ENCODE measurements at places on chromosomes 7 and 10.
A peak's percentile ranks its signal among the peaks of the same experiment; 100 is the strongest.

DNA sequence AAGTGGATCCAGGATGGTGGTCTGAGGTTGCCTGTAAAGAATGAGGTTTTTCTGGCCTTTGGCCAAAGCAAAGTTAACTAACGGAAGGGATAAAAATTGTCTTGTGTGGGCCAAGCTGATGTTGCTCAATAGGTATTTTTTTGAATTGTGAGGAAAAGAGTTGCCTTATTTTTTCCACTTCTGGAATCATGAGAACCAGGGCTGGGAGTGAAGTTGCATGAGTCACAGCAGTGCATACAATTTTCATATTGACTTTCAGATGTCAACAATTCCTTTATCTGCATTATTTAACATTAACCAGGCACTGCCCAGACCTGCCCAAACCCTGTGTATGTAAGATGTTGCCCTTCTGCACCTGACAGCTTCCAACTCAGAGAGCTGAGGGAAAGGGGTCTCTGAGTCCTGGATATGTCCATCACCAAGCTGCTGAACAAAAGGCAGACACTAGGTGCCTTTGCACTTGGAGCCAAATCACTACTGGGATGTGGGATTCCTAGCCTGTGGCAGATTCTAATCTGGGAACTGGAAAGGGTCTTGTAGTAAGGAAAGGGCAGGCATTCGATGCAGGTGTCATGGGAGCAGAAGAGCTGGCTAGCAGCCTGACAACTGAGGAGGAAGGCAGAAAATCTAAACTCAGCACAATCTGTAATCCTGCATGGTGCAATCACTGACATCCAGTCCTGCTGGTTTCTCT, 52.3 kb upstream of the SLC35B4 start:
- no peak for DNase-seq

DNA sequence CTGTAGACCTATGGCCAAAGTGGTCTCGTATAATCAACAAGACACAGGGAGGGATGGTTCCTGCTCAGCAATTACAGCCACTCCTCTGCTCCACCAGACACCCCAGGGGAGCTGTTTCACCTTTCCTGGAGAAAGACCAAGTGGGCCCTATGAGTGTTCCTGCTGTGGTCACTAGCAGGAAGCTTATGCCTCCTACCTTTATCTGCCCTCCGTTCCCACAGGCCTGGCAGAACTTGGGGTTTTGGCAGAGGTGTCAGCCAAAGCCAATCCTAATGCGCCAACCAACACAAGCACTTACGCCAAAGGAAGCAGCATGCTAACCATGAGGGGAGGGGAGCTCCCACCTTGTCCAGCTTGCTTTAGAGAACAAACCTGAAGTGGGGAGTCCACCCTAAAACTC, 31.2 kb downstream of the XPNPEP1 start:
- DNase-seq: no peak

DNA sequence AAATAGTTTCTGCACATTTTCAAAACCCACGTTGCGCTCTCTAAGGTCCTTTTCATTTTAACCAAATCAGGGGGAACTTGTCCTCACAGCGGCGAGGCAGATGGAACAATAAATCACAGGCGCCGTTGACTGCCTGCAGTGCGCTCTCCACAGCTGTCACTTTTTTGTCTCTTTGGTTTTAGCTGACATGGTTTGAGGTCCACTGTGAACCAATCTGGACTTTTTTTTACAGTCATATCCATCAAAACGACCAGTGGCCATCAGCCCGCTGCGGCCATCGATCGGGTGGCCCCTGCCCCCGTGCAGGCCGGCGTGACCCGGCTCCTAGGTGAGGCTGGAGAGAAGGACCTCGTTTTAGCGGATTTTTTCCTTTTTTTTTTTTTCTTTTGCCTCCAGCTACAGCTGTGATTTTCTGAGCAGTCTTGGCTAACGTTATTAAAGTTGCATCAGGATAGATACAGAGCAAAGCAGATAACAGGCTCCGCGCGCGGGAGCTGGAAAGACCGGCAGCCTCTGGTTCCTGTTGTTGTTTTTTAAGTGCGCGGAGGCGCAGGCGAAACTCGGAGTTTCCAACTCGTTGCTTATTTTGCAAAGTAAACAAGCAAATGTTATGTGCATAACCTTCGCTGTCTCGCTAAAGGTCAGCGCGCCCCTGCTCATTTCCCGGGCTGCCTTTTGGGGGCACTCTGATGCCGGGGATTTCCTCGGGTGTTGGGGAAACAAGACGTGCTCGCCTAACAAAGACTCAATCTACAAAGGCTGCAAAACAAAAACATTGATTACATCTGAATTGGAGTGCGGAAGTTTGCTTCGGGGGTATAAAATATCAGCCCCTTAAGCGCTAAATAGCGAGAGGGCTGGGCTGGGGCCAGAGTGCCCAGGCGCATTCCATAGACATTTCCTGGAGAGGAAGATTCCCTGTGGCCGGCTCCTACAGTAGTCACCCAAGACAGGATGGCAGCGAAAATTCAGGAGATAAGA, 414.8 kb upstream of the MKI67 start:
- no peak for DNase-seq

GRCh38 chr7:6228361-6229229, 43.8 kb downstream of the CYTH3 start:
- DNase-seq: no peak

GRCh38 chr7:158355456-158356065, 232.1 kb downstream of the PTPRN2 start:
- DNase-seq: no peak

DNA sequence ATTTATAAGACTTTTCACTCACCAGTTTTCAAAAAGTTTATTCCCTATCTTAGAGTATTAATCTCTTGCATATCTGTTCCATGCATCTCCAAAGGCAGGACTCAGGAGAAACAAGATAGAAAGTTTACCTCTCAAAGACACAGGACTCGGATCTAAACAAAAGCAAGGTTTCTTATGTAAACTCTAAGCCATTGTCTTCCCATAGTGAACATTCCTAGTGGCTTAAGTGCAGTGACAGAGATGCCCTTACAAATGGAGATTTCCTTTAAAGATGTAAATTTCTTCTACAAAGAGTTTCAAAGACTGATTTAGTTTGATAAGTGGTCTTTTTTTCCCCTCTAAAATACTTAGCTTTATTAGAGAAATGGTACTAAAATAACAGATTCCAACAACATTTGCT, 209.8 kb downstream of the ACTR3B start:
- DNase-seq: no peak

GRCh38 chr10:21870849-21871248, 132.7 kb downstream of the DNAJC1 start:
- DNase-seq: no peak

DNA sequence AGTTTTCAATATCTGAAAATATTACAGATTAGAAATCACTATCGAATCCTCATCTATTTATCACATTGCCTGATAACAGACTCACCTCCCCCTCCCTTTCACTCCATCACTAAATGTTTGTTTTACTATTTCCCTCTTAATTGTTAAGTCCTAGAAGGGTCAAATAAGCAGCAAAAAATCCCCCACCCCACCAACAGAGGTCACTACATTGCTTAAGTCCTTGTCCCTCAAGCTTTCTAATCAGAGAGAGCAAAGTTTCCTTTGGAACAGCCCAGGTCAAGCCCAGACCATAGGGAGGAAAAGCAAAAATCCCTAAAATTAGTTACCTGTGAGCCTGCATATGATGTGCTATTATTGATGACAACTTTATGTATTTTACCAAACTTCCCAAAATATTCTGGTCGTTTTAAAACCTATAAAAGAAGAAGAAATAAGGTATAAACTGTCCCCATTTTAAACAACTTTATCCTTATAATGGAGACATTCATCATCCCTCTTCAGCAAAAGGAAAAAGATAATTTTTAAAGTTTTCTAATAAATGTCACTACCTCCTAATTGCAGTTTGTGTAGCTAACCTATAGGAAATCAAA, 95.0 kb downstream of the CNOT4 start:
- no peak for DNase-seq

- DNase-seq: no peak
Measured at GRCh38 chr10:51707821-51708424, 8.5 kb upstream of the CSTF2T start.

DNA sequence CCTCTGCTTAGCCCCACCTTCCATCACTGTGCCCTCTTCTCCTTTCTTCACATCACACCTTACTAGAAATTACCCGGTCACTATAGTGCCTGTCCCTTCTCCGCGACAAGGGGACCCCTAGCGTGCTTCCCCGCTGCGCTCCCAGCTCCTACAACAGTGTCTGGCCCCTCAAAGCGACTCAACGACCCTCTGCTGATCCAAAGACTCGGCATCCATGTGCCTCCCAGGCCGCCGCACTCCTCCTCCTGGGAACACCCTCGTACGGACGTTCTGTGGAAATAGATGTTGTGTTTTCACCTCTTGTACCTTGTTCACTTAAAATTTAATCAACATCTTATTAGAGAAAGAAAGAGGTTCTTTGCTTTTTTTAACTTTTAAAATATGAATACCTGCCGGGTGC, 463.5 kb downstream of the DNAJB6 start:
- DNase-seq: no peak

DNA sequence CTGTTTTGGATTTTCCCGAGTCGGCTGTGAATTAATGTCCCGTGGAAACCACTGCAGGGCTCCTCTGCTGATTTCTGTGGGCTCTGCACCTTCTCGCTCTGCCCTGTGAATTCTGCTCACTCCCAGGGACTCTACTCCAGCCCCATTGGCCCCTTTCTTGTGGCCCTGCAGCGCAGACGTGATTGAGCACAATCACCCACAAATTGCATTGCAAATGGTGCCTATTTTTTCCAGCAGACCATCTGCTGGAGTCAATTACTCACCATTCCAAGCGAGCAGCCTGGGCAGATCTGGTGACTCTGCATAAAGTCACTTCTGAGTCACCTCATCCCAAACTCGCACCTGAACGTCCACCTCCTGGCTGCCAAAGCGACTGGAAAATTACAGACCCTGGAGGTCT, 235.8 kb downstream of the PAXIP1 start:
- no peak for DNase-seq

GRCh38 chr7:108292541-108292940, 162.4 kb upstream of the LAMB4 start:
- DNase-seq: no peak

GRCh38 chr7:123324283-123324682, 124.5 kb upstream of the SLC13A1 start:
- no peak for DNase-seq

DNA sequence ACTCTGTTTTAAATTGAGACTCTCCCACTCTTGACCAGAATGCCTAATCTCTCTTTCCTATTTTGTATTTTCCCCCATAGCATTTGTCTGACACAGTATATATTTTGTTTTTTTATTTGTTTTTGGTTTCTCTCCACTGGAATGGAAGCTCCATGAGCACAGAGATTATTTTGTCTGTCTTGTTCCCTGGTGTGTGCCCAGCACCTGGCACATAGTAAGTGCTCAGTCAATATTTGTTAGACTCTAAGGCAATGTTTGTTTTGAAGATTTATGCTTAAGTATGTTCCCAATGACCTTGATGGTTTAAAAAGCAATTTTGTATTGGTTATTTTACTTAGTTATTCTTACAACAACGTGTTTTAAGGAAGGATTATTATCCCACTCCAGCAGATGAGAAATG, 201.8 kb downstream of the DYNC1I1 start:
- no peak for DNase-seq

GRCh38 chr10:69572159-69573055, 815 bp downstream of the NEUROG3 start:
- DNase-seq: peak; percentile 75

GRCh38 chr7:139702811-139703486, 74.8 kb downstream of the HIPK2 start:
- DNase-seq: no peak

GRCh38 chr7:29119538-29119937, 26.8 kb downstream of the CPVL start:
- DNase-seq: no peak

GRCh38 chr7:70647801-70648498, 484.0 kb upstream of the GALNT17 start:
- DNase-seq: peak; percentile 83

Measured in activated CD8-positive, alpha-beta memory T cell treated with anti-CD3 and anti-CD28 coated beads, Interleukin-2, amount 50 U/mL, for 48 hours (primary cell).